ENCODE measurements at places on chromosomes 6 and 20.

GRCh38 chr6:129565811-129566210 is 144.2 kb downstream of the ARHGAP18 start:
- DNase-seq: no peak

GRCh38 chr6:163489584-163489983 is 75.1 kb downstream of the QKI start:
- no peak for DNase-seq

GRCh38 chr6:112300896-112301295 is 46.2 kb upstream of the RFPL4B start:
- no peak for DNase-seq

DNA sequence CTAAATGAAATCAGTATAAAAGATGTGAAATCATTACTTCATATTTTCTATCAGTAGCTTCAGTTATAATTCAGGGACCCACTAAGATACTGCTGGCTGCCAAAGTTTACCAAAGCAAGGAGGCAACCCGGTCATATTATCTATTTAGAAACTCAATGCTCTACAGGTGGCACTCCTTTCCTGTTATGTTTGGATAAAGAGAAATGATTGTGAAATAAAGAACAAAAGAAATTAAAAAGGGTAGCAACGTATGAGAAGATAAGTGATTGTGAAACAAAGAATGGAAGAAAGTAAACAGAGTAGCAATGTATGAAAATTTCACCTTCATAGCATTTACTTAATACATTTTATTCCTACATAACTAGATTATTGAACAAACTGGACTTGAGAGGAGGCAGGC is 45.2 kb downstream of the RSPH3 start:
- DNase-seq: no peak

DNA sequence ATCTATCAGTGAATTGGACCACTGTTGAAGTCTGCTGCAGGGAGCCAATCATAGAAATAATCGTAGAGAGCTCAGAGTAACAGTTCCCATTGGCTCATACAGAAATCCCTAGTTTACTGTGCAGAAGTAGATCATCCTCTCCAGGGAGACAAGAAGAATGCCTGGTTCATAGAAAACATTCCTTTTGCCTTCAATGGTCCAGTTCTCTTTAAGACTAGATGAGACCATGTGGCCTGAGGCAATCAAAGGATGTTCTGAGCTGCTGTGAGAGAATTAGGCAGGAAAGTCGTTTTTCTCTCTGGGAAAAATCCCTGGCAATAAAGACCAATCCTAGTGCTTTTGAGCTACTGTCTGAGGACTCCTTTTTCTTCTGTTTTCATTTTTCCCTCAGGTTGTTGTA is 208.4 kb downstream of the CENPW start:
- no peak for DNase-seq

- no peak for DNase-seq
Observed at GRCh38 chr20:43322851-43323250, 133.1 kb upstream of the PTPRT start.

GRCh38 chr6:121630716-121631115 is 195.3 kb downstream of the GJA1 start:
- DNase-seq: no peak

DNA sequence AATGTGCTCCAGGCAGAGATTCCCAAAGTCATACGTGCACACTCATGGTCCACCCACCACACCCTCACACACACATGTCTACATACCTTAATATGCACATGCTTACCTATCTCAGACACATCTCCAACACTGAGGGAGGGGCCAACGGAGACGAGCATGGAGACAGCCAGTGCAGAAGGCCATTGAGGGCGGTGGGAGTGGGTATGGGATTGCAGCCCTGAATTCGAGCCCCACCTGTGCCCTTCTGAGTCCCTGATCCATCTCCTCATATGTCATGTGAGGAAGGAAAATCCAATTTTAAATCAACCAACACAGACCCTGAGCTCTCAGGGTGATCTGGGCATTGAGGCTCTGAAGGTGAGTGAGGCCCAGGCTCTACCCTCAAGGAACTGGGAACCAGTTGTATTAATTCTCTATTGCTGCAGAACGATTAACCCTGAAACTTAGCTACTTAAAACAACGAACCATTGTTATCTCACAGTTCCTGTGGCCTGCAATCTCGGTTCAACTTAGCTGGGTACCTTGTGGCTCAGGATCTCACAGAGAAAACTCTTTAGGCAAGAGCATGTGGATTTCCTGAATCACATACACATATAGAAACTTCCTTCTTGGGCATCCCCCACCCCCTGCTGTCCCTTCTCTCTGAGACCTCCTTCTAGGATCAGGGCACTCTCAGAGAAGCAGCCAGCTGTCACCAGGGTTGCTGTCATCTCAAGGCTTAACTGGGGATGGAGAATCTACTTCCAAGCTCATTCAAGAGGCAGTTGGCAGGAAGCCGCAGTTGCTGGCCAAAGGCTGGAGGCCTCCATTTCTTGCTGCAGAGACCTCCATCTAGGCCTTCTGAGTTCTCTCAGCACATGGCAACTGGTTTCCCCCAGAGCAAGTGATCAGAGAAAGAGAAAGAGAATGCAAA is 28.3 kb downstream of the GLP1R start:
- no peak for DNase-seq

GRCh38 chr6:12017876-12018401 is 5.8 kb downstream of the HIVEP1 start:
- DNase-seq: no peak

DNA sequence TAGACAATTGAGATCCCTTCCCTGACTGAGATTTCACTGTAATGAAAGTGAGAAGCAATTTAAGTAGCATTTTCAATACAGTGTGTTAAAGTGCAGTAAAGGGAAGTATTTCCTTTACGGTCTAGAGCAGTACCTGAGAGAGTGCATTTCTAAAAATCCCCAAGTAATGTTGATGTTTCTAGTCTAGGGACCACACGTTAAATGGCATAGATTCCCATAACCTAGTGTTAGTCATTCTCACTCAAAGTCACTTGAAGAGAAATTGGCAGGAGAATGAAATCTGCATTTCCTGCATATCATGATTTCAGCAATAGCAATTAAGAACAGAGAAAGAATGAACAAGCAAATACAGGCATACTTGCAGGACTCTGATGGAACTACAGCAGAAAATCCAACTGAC is 67.9 kb downstream of the CGA start:
- no peak for DNase-seq

DNA sequence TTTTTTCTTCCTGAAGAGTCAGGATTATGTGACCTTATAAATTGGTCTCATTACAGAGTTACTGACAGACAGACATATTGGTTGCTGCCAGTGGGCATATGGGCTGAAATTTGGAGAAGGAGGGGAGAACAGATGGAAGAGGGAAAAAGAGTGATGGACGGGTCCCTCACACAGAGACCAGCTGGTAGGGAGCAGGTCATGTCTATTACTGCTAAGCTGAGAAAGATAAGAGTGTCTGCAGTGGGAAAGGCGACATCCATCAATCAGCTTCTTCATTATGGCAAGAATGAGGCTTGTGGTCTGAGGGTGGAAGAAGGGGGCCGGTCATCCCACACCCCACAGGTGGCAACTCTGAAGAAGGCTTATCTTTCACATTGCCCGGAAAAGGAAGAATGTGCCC is 353.8 kb upstream of the RSPO3 start:
- DNase-seq: no peak

- DNase-seq: no peak
Observed at GRCh38 chr6:34994693-34995092, 105.6 kb downstream of the ANKS1A start.

GRCh38 chr6:110557199-110557598 is 80.8 kb upstream of the SLC22A16 start:
- DNase-seq: no peak

GRCh38 chr6:168192195-168192900 is 113.3 kb upstream of the FRMD1 start:
- no peak for DNase-seq

DNA sequence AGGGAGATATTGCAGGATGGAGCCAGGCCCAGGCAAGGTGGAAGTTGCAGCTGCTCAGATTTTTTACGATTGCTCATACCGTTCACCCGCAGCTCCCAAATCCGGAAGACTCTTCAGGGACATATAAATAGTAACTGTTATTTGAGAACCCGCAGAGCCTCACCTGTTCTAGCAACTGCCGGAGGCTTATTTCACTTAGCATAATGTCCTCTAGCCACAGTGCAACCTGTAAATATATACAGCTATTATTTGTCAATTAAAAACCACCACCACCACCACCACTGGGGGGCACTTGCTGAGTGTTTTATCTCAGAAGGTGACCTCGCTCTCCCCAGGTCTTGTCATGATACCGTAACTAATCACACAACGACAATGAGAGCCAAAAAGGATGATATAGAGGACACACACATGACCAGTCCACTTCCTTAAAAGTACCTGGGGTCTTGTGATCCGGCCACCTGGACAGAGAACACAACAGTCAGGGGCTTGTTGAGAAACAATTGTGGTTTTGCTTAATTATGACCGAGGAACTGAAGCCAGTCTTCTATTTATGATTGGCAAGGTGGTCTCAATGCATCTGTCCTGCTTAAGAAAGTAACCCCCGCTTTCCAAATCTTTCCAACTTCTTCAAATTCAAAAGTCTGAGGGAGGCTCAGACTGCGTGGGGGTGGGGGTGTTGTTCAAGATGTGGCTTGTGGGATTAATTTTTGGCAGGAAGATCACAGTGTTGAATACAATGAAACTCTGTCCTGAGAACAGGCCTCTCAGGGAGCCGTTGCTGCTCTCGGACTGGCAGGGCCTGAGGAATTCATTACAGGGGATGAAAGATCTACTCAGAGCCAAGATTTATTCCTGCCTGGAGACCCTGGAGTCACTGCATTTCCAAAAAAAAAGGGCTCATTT is 107.7 kb upstream of the PRND start:
- DNase-seq: no peak

DNA sequence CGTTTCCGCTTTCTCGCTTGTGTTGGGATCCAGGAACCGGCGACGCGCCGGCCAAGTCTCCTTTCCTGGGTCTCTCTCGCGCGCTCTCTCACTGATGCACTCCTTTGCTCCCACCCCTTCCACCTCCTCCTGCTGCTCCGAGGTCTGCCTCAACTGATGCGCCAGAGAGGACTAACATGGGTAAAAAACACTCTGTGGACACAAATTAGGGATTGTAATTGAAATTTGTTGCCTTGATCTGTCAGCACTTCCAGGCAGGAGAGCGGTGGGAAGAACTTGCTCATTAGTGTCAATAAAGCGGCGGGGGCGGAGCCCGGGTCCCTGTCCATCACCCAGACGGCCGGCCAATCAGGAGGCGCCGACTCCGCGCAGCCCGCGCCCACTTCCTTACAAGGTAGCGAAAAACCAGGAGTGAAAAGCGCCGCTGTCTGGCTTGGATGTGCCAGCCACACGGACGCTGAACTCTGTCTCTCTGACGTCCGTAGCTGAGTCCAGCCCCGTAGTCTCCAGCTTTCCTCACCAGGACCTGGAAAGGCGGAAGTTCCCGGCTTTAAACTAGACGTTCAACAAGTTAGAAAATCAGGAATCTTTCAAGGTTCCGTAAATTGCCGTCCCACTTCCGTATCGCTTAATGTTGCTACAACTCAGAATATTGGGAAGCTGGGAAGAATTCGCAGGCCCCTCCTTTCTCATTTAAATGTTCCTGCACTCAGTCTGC is at the start of gene TBX18:
Gene TBX18 (minus strand): TSS at position 267 of the 718 bp plus-strand sequence. CDS start 417 bp downstream, outside the sequence.
- DNase-seq: peak; percentile 80

GRCh38 chr6:157056275-157056674 is 267.0 kb downstream of the TMEM242 start:
- DNase-seq: no peak

GRCh38 chr6:83113258-83113657 is 45.8 kb downstream of the DOP1A start:
- no peak for DNase-seq

GRCh38 chr20:53515749-53516148 is 77.9 kb downstream of the ZNF217 start:
- no peak for DNase-seq

DNA sequence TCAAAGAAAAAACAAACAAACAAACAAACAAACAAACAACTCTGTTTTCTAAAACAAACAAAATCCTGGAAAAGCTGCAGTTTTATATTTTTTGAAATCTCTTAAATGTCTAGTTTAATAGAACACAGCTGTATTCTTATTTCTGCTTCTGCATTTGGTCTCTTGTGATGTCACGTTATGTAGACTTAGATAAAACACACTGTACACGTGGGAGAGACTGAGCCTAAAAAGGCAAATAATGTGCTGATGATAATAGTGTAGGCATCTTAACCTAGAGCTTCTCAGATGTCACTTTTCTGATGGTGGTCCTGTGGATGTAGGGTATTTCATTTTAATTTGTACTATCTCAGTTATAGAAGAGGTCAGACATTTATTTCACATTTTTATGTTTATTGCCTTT is 261.7 kb downstream of the UTRN start:
- DNase-seq: no peak

DNA sequence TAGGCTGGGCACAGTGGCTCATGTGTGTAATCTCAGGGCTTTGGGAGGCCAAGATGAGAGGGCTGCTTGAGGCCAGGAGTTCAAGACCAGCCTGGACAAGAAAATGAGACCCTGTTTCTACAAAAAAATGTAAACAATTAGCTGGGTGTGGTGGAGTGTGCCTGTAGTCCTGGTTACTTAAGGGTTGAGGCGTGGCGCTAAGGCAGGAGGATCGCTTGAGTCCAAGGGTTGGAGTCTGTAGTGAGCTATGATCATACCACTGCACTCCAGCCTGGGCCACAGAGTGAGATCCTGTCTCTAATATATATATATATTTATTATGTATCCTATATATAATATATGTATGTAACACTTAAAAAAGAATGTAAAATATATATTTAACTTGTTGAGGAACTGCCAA is 7.9 kb upstream of the ABRACL start:
- no peak for DNase-seq

DNA sequence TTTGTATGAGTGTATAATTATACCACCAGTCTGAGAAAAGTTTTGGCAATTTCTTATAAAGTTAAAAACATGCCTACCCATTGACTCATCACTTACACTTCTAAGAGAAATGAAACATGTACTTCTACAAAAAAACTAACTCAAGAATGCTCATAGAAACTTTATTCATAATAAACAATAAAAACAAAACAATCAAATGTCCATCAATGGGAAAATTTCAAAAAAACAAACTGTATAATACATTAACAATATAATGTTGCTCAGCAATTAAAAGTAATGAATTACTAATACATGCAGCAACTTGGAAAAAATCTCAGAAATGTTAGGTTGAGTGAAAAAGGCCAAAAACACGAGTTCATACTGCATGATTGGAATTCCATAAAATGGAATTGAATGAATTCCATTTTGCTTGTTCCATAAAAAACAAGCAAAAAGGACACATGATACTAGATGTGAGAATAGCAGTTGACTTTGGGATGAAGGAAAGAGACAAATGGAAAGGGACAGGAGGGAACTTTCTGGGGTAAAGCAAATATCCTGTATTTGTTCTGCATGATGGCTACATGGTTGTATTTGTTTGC is 726.6 kb downstream of the RFPL4B start:
- DNase-seq: no peak

GRCh38 chr20:19780261-19780660 is 22.2 kb downstream of the RIN2 start:
- DNase-seq: no peak

- no peak for DNase-seq
Observed at GRCh38 chr6:28480253-28480932, 35.2 kb downstream of the GPX6 start.
